SJSA1 (cell line): ENCODE measurements at places on chromosomes 3 and 15. TPM values are rescaled to one million over a fixed set of nuclear protein-coding genes. Genes with fewer than 3 reads are reported as not detected.
A peak's percentile ranks its signal among the peaks of the same experiment; 100 is the strongest.

The EXD1 gene
- not detected in 2 replicates for total RNA-seq

DNA sequence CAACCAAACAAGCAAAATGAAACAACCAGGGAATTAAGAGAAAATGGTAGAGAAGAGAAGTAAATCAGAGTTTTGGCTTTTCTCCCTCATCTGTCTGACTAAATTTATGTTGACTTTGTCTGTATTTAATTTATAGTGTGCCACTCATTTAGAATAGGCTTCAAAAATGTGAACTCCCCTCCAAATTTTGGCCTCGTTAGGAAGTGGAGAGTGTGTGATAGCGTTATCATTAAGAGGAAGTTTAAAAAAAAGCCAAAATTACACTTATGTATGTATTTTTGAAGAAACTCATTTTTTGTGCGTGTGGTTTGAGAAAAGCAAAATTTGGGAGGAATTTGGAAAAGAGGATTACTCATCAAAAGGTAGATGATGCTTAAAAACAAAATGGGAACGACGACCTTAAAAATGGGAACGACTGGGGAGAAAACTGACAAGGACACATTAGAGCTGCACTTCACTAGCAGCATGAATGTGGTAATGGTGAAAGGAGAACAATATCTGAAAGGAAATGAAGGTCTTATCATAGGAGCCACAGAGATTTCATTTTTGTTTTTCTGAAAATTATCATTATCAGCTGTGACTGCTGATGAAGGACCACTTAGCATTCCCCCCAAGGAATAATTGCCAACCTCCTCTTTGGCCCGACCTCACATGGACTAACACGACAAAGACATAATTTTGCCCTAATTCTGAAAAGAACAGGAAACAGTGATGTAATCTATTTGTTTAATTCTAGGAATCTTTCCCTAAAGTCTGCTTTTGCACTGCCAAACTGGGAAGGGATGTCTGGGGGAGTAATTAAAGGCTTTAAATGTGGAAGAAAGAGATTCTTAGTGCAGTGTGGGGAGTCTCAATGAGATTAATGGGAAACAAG lies 163.2 kb upstream of the P2RY1 start:
- no peak overlapping the region for H3K27ac ChIP-seq
- H3K36me3 ChIP-seq, result no peaks in the 10 kb centered on the region
- H3K4me3 ChIP-seq, result no peak overlapping the region
- no peaks in the 10 kb centered on the region for H3K4me1 ChIP-seq
- no peaks in the 10 kb centered on the region for H3K27me3 ChIP-seq
- no peak for DNase-seq

GRCh38 chr3:25472731-25473130 lies 44.7 kb downstream of the RARB start:
- no peaks in the 10 kb centered on the region for H3K36me3 ChIP-seq
- H3K4me3 ChIP-seq, result no peak overlapping the region
- H3K4me1 ChIP-seq, result peaks cover 51% of the 10 kb centered on the region
- H3K27me3 ChIP-seq, result no peaks in the 10 kb centered on the region
- DNase-seq, result no peak

DNA sequence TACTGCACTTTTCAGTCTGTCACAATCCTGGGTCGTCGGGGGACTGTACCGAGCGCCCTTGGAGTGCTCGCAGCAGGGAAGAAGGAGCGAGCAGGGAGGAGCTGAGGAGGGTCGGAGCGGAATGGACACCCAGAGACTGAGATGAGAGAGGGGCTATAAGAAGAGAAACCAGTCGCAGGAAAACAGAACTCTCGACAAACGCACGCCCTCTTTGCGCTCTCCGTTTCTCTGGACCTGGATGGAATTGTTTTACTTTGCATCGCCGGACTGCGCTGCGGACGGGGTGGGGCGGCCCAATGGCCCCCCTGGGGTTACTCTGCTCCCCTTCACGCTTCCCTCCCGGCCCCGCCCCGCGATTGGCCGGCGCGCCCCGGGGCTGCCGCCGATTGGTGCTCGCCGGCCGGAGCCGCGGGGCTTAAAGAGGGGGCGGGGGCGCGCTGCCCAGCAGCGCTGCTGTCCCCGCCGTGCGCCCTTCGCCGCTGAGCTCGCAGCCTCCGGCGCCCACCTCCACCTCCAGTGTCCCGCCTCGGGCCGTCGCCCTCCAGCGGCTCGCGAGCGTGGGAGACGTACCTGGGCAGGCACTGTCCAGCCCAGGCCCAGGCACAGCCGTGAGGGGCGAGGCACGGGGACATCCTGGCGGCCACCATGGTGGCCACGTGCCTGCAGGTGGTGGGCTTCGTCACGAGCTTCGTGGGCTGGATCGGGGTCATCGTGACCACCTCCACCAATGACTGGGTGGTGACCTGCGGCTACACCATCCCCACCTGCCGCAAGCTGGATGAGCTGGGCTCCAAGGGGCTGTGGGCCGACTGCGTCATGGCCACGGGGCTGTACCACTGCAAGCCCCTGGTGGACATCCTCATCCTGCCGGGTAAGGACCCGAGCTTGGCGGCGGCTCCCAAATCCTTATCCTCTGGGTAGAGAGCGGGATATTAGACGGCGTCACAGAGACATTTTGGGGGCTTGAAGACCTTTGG lies at the start of gene CLDN11:
Gene CLDN11 (plus strand): TSS at position 447 of the 977 bp plus-strand sequence. CDS start 199 bp downstream, at position 646.
- no peak within 1 kb of the TSS for H3K27ac ChIP-seq
- no peaks in the 10 kb centered on the region for H3K27me3 ChIP-seq
- H3K36me3 ChIP-seq, result no peaks in the 10 kb centered on the region
- peaks cover 10% of the 10 kb centered on the region for H3K4me1 ChIP-seq
- H3K4me3 ChIP-seq, result peak within 1 kb of the TSS; percentile 28
- no peak for DNase-seq

GRCh38 chr3:156180077-156180476 lies 59.7 kb downstream of the KCNAB1 start:
- H3K4me3 ChIP-seq, result no peak overlapping the region
- no peaks in the 10 kb centered on the region for H3K36me3 ChIP-seq
- no peak overlapping the region for H3K27ac ChIP-seq

DNA sequence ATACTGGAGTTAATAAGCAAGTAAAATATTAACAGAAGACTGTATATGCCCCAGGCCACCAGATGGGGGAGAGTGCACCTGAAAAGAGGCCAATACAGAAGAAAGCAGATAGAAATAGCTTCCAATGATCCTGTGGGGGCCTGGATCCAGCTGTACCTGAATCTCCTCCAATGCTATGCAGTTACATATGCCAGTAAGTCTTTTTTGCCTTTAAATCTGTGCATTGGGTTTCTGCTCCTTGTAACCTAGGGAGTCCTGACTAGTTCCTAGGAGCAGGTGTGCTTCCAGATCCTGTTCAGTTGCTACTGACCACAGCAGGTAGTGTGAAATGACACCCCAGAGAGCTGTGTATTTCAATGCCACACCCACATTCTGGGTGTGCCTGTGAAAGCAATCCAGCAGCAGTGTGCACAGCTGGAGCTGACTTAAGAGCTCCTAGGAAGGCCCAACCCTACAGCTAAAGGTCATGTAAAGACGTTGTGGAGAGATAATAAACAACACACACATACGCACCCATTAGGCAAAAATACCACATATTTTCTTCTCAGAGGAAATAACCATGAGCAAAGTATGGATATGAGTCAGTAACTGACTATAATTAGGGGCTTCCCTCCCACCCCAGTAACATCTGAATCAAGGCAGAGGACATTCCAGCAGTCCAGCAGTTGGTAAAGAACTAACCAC lies 62.2 kb upstream of the AKAP13 start:
- H3K27ac ChIP-seq, result peak overlapping the region; percentile 47
- H3K4me3 ChIP-seq, result no peak overlapping the region
- H3K27me3 ChIP-seq, result no peaks in the 10 kb centered on the region

GRCh38 chr3:154931484-154931883 lies 148.6 kb upstream of the MME start:
- H3K27me3 ChIP-seq, result no peaks in the 10 kb centered on the region
- no peak overlapping the region for H3K27ac ChIP-seq
- H3K36me3 ChIP-seq, result no peaks in the 10 kb centered on the region
- no peaks in the 10 kb centered on the region for H3K4me1 ChIP-seq
- no peak for DNase-seq
- no peak overlapping the region for H3K4me3 ChIP-seq

DNA sequence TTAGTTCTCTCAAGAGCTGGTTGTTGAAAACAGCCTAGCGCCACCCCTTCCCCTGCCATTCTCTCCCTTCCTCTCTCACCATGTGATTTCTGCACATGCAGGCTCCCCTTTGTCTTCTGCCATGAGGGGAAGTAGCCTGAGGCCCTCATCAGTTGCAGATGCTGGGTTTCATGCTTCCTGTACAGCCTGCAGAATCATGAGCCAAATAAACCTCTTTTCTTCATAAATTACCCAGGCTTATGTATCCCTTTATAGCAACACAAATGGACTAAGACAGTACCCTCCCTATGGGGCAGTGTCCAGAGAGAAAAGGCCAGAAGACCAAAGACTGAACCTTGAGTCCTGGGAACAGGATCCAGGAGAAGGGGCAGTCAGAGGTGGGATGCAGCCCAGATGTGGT lies 54.7 kb downstream of the CLEC3B start:
- DNase-seq, result no peak
- peaks cover 15% of the 10 kb centered on the region for H3K4me1 ChIP-seq
- H3K36me3 ChIP-seq, result no peaks in the 10 kb centered on the region
- H3K27ac ChIP-seq, result no peak overlapping the region

The PCLAF gene
- 116 and 125 TPM in 2 replicates for total RNA-seq

DNA sequence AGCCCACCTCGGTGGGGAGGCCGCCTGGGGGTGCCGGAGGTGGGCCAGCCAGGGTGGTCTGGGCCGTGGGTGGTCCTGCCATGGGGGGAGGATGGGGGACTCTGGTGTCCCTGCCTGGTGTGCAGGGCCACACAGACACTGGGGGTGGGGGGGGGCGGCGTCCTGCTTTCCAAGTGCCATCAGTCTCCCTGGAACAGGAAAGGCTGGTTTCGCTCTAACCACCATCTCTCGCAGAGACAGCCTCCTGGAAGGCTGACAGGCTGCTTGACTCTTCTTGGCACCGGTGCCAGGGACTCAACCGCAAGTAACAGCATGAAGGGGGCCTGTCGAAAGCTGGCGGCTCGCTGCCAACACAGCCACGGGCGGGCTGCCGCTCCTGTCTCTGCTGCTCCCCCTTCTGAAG lies 40.3 kb downstream of the RGMA start:
- H3K27me3 ChIP-seq, result no peaks in the 10 kb centered on the region
- H3K27ac ChIP-seq, result 0 out of 2 replicates have a peak overlapping the region, but pooled peaks have one; percentile 19
- H3K4me1 ChIP-seq, result peaks cover 30% of the 10 kb centered on the region
- peak; percentile 96 for DNase-seq
- no peak overlapping the region for H3K4me3 ChIP-seq

DNA sequence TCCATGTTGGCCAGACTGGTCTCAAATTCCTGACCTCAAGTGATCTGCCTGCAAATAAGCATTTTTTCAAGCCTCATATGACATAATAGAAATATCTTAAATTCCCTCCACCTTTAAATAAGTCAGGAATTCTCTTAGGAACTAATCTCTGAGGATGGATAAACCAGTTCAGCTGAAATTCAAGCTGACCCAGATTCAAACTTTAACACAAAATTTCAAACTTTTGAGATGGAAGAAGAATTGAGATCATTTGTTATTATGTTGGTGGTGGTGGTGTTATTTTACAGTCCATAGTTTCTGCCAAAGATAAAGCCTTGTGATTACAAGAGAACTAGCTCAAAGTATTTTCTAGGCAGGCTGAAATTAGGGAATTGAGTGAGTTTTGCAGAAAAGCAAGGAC lies 85.5 kb downstream of the SSR3 start:
- H3K27me3 ChIP-seq, result no peaks in the 10 kb centered on the region
- H3K27ac ChIP-seq, result no peak overlapping the region
- H3K36me3 ChIP-seq, result no peaks in the 10 kb centered on the region
- no peak overlapping the region for H3K4me3 ChIP-seq

The TYRO3 gene
- 8.9 and 17.2 TPM in 2 replicates for total RNA-seq

GRCh38 chr3:53196575-53197407 lies 35.8 kb downstream of the PRKCD start:
- no peak overlapping the region for H3K27ac ChIP-seq
- no peak for DNase-seq
- H3K4me1 ChIP-seq, result peaks cover 4% of the 10 kb centered on the region

The CYP8B1 gene
- total RNA-seq, result not detected in 2 replicates

- peak within 1 kb of the TSS; percentile 57 for H3K27ac ChIP-seq
- H3K4me3 ChIP-seq, result peak within 1 kb of the TSS; percentile 82
- H3K4me1 ChIP-seq, result peaks cover 22% of the 10 kb centered on the region
- DNase-seq, result no peak
Observed at GRCh38 chr3:184186184-184186901, at the start of gene ABCF3. ABCF3 (plus strand) TSS chr3:184186199; CDS start chr3:184186208, 9 bp downstream.

The PLSCR5 gene
- total RNA-seq, result not detected in 2 replicates

GRCh38 chr3:63809607-63810006 lies 9.5 kb upstream of the C3orf49 start:
- H3K4me3 ChIP-seq, result no peak overlapping the region
- peak; percentile 61 for DNase-seq
- H3K4me1 ChIP-seq, result peaks cover 6% of the 10 kb centered on the region
- H3K36me3 ChIP-seq, result no peaks in the 10 kb centered on the region
- no peak overlapping the region for H3K27ac ChIP-seq

DNA sequence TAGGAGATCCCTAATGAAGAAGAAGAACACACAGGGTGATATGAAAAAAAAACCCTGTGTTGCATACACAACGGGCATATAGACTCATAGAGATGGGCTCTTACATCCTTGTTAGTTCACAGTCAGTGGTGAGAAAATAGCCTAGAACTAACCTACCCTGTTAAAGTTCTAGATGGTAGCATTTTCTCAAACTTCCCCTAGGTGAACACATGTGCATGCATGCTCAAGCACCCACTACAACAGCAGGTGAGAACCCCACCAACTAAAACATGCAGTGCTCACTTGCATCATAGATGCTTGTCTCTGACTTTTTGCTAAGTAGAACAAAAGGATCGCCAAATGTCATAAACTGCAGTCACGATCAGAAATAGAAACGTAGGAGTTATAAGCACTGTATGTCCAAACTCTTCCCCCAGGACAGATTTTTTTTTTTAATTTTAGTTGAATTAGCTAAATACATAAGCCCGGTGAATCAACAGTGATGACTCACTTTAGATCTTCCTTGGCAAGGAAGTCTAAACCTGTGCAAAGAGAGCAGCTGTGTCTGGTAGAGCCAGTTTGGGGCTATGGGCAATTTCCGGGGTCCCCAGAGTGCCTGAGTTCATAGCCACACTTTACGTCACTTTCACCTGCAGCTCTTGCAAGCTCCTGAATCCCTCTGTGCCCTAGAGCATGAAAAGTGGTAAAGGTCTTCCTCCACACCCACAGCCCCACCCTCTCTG lies 96.2 kb upstream of the SEMA6D start:
- no peak overlapping the region for H3K27ac ChIP-seq
- no peak for DNase-seq
- no peaks in the 10 kb centered on the region for H3K27me3 ChIP-seq
- no peak overlapping the region for H3K4me3 ChIP-seq
- no peaks in the 10 kb centered on the region for H3K36me3 ChIP-seq

GRCh38 chr3:107221856-107222255 lies 155.4 kb upstream of the CCDC54 start:
- H3K27ac ChIP-seq, result peak overlapping the region; percentile 97
- DNase-seq, result no peak
- no peaks in the 10 kb centered on the region for H3K27me3 ChIP-seq
- no peak overlapping the region for H3K4me3 ChIP-seq
- H3K36me3 ChIP-seq, result no peaks in the 10 kb centered on the region

DNA sequence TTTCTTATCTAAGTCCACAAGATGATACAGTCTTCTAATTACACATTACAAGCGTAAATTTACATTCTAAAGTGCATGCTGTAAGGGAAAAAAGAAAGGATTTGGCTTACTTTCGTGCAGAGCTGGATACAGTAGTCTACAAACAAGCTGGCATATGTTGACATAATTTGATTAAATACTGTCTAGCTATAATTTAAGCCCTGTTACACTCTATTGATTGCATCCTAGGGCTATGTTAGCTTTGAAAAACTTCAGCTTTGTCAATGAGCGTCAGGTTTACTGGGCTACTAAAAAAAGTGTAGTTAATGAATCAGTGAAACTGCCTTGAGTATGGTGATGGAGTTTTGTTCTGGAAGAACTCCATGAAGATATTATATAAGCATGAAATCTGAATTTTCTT lies 24.5 kb upstream of the PLCL2 start:
- no peaks in the 10 kb centered on the region for H3K4me1 ChIP-seq
- no peaks in the 10 kb centered on the region for H3K27me3 ChIP-seq
- H3K4me3 ChIP-seq, result no peak overlapping the region
- DNase-seq, result no peak
